ENCODE measurements at places on chromosomes 5 and 9.

DNA sequence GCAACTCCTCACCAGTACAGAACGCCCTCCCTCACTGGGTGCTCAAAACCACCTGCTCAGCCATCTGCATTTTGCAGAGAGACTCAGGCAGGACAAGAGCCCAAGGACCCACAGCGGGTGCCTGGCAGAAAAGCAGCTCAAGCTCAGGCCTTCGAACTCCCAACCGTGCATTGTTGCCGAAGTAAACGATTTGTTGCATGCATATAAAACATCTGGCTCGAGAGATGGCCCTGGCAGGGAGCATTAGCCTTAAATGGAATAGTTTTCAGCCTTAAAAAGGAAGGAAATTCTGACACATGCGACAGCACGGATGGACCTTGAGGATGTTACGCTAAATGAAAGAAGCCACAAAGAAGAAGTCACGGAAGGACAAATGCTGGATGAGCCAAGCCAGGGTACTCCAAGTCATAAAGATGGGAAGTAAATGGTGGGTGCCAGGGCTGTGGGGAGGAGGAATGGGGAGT is 160.4 kb upstream of the PHYKPL start:
- DNase-seq, result no peak

DNA sequence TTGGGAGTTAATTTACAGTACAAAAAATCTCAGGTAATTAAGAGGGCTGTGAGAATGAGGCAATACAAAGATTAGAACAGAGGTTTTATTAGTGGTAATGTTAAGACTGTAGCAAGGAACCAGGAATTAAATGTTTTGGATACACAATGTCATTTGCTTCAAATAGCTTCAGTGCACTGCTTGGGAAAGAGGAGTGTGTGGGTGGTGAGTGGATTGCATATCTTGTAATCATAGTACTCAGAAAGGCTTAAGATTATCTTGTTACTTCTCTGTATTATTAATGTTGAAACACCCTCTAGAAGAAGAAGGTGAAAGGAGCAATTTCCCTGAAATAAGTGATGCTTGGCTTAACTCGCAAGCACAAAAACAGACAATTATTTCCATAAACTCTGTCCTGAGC is 21.0 kb upstream of the TBCA start:
- no peak for DNase-seq

DNA sequence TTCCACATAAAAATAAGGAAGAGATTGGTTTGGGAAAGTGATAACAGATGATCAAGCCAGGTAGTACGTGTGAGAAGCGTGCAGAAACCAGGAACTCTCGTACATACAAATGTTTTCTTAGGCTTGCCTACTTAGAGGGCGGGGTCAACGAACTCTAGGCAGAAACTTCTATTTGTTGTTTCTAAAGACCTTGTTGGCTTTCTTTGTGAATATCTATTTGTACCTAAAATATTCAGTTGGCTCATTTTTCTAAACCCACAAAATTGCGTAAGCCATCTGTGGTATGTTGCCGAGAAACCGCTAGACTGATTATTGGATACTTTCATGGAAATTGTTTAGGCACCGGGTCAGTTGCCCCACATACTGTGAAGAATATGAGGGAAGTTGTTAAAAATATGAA is 458.5 kb downstream of the MAT2B start:
- peak; percentile 22 for DNase-seq

GRCh38 chr5:124301850-124302249 is 444.6 kb downstream of the ZNF608 start:
- no peak for DNase-seq

GRCh38 chr5:104370523-104370922 is 807.9 kb upstream of the NUDT12 start:
- no peak for DNase-seq

- no peak for DNase-seq
Observed at GRCh38 chr5:115907177-115907576, 55.1 kb upstream of the LVRN start.

GRCh38 chr9:108217431-108218349 is 638.1 kb downstream of the ACTL7B start:
- DNase-seq, result peak; percentile 49

DNA sequence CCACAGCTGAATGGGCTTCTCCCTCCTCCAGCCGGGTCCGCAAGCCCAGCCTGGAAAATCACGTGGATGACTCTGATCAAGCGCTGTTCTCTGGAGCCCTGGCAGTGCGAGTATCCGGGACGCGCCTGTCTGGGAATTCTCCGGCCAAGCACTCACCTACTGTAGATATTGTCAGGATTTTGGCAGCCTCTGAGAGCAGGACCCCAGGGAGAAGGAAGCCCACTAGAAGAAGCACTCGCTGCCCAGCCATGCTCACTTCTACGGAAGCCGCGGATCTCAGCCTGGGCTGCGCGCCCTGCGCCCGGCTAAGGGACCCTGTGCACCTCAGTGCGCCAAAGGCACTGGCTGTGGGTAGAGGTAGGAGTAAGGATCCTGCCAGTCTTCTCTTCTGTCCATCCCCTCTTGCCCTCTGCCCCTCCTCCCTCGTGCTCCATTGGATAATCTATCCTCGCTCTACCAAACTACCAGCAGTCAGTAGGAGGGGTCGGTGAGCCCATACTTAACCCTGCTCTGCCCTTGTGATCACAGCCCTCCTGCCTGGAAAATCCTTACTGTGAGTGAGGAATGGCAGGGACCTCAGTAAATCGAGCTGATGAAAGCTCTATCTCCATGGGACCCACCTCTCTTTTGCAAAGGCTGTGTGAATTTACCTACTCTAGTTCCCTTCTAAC is at the start of gene UGT3A2:
UGT3A2 (minus strand) TSS at position 343 of the 671 bp plus-strand sequence; CDS start at position 250, 93 bp downstream.
- DNase-seq, result peak; percentile 30

DNA sequence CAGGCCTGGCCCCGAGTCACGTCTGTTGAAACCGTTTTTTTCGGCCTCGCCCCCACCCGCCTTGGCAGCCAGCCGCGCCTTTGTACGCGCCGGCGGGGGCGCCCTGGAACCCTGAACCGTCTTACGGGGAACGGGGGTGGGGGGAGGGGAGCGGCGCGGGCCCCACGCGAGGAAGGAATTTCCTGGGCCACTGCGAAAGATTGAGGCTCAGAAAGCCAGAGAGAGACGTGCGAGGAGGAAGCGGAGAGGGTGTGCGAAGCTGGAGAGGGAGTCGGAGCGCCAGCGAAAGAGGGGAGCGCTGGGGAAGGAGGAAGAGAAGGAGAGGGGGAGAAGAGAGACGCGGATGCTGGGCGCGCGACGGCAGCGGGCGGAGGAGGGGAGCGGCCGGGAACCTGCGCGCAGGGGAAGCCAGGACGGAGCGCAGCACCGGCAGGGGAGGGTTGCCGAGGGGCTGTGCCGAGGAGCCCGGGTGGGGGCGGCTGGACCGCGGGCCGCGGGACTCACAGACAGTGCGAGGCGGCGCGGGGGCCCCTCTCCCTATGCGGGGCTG is 4.6 kb upstream of the PRDM12 start:
- DNase-seq, result no peak

DNA sequence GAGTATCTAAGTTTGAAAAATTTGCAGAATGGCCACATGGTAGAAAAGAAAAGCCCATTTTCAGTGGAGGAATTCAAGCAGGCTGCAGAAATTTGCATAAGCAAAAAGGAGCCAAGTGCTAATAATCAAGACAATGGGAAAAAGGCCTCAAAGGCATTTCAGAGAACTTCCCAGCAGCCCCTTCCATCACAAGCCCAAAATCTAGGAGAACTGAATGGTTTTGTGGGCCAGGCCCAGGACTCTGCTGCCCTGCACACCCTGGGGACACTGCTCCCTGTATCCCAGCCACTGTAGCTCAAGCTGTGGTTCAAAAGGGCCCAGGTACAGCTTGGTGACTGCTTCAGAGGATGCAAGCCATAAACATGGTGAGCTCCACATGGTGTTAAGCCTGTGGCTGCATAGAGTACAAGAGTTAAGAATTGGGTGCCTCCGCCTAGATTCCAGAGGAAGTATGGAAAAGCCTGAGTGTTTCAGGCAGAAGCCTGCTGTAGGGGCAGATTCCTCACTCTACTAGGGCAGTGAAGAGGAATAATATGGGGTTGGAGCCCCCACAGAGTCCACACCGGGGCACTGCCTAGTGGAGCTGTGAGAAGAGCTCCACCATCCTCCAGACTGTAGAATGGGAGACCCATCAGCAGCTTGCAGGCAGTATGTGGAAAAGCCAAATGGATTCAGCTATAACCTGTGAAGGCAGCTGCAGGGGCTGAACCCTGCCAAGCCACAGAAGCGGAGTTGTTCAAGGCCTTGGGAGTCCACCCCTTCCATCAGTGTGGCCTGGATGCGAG is 720.7 kb upstream of the CTNND2 start:
- no peak for DNase-seq

- no peak for DNase-seq
Observed at GRCh38 chr9:3662671-3663070, 136.9 kb upstream of the RFX3 start.

DNA sequence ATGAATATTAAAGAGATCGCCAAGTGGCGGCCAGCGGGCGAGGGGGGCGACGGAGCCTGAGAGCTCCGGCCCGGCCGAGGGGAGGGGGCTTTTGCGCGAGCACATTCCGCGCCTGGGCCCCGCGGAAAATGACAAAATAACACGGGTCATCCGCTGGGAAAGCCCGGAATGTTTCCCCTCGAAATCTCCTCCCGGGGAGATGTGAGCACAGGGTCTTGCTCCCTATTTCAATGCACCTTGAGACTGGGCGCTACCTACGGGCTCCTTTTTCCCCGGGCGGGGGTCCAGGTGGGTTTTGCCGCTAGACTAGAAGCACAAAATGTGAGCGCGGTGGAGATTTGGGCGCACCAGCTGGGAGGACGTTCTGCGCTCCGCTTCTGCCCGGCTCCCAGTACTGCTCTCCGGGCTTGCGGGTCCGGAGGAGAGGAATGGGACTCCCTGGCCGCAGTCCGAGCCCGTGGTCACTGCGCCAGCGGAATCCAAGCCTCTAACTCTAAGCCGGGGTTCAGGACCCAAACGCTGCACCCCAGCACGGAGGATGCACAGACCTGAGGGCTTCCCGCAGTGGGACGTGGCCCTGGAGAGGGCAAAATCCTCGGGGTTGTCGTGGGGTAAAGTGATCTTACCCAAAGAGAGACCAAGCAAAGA is 2.8 kb upstream of the PRDM12 start:
- no peak for DNase-seq

DNA sequence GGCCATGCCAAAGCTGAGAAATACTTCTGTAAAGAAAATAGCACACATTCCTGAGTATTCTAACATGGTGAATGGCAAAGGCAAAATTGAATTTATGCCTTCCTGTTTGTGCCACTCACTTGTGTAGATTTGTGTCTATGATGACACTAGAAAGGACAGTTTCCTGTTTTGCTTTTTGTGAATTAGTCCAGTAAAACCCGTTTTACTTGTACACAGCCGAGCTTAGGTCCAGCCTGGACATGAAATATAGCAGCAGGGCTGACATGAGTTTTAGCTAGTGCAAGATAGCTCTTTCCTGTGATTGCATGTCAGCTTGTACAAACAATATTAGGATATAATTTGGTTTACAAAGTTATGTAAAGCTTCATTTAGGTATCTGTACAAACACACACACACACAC is 1891.7 kb upstream of the WWC1 start:
- no peak for DNase-seq

DNA sequence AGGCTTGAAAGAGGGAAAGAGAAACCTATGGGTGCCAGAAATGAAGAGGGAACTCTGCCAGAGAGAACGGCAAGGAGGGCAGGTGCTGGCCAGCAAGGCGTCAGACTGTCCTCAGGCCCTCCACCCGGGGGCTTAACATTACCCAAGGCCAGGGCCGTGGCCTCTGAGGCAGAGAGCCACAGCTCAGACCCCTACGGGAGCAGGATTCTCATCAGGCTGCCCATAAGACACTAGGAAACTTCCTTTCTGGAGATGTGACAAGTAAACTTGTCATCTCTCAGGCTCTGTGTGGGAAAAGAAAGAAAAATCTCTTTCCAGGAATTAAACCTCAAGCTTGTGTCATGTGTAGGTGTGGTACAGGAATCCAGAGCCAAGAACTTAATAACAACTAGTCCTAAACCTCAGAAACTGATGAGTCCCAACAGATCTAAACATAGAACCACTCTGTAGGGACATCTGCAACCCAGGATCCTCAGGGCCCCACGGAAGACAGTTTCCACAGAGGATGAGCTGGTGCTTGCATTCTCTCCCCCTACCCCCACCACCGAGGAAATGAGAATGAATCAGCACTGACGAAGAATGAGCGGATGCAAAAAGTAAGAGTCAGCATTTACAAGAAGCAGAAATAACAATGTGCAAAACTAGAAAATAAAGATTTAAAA is 74.3 kb downstream of the DCP2 start:
- peak; percentile 42 for DNase-seq

GRCh38 chr9:79700607-79701360 is 129.0 kb downstream of the TLE4 start:
- DNase-seq, result no peak

DNA sequence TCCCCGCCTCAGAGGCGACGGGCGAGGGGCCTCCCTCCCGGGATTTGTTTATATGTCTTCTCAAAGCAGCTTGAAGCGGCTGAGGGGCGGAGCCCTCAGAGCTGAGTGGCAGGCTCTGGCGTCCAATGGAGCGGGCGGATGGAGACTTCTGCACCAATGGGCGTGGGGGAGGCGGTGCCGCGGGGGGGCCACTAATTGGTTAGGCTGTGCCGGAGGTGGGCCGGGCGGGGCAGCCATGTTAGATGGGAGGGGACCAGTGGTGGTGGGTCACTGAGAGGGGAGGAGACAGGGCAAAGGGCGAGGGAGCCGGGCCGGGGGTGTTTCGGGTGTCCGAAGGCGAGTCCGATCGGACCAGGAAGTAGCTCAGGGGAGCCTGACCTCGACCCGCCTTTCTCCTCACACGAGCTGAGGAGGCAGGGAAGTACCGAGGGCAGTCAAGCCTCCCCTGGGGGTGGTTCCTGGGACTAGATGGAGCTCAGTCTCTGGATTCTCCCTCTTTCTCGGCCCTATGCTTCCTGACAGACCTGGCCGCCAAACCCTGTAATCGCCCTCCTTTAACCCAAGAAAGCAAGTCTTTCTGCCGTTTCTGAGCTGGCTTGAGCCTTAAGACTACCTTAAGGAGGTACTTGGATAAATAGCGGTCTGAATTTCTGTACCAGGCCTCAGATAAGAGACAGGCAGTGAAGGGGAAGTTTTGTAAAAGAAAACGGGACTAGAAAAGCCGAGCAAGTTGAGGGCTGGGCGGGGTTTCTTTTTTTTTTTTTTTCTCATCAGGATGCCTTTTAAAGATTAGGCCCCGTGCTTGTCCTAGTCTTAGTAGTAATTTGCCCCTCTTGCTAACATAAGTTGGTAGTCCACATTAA is 1.1 kb downstream of the CREBRF start:
- DNase-seq, result peak; percentile 99

DNA sequence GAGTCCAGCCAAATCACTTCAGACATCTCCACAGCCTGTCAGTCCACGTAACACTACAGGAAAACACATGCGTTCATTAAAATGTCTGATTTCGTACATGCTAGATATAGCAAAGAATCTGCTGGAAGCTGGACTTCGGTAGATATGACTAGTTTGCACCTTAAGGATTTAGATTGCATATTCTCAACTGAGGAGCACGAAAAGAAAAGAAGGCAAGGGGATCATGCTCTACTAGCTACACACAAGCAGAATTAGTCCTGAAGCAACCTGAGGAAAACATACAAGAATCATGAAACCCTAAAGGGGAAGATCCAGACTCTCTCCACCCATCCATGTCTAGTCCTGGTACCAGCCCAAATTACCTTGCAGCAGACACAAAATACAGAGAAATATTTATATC is 36.1 kb upstream of the SSBP2 start:
- DNase-seq, result no peak

GRCh38 chr9:130266236-130267098 is 907 bp downstream of the HMCN2 start:
- no peak for DNase-seq

GRCh38 chr9:26058111-26058895 is 380.1 kb upstream of the TUSC1 start:
- DNase-seq, result no peak

Data from common myeloid progenitor, CD34-positive (primary cell).